RWPE1 (cell line): ENCODE measurements at places on chromosomes 12 and 14.

DNA sequence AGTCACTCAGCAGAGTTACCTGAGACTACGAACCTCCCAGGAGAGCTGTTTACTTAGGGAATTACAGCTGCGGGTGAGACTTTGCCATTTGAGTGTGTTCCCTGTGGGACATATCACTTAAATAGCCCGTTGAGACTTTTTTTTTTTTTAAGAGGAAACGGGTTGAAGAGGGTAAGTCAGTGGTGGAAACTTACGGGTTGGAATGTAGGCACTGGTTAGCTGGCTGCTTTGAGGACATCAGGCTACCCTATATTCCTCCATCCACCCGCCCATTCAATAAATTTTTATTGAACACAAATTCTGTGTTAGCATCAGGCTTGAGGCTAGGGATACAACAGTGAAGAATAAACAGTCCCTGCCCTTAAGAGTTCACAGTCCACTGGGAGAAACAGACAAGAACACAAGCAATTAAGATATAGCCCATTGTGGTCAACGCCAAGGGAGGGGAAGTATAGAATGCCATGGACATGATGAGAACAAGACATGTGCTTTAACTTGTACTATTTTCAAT, 88.1 kb upstream of the CPSF6 start:
- no peak for DNase-seq

DNA sequence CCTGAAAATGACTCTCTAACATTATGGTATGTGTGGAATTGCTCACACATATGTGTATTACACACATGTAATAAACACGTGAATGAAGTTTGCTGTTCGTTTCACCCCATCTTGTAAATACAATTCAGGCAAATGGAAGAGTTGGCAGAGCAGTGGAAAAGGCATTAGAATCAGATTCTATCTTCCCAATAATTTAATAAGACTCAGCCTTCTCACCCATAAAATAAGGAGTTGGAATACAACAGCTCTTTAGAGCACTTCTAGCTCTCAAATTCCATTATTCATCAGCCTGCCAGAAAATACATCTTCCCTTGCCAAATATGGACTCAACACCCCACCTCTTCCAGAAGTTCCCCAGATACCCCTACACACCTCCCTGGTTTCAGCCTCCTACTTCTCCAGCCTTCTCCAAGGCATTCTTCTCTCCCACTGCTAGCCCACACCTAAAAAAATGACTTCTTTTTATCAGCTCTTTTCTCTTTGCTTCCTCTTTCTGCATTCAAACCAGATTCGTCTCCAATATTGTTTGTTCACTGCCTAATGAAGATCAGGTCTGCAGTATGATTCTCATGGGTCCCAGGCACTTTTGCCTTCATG, 66.2 kb upstream of the DYRK2 start:
- no peak for DNase-seq

DNA sequence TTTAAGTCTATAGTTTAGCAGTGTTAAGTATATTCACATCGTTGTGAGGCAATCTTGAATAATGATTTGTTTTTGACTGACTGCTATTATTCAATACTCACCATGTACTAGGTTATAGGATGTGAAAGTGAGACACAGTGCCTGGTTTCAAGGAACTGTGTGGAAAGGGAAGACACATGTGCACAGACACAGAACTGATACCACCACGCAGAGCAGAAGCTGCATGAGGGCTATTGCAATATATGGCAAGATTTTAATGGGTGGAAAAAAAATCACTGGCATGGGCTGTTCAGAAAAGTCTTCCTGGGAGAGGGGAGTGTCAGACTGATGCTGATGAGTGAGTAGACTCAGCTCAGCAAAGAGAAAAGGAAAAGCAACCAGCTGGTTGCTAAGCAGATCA, 10.4 kb downstream of the SLC7A8 start:
- no peak for DNase-seq

GRCh38 chr12:95774311-95775045, 16.1 kb downstream of the NTN4 start:
- DNase-seq: peak; percentile 10

DNA sequence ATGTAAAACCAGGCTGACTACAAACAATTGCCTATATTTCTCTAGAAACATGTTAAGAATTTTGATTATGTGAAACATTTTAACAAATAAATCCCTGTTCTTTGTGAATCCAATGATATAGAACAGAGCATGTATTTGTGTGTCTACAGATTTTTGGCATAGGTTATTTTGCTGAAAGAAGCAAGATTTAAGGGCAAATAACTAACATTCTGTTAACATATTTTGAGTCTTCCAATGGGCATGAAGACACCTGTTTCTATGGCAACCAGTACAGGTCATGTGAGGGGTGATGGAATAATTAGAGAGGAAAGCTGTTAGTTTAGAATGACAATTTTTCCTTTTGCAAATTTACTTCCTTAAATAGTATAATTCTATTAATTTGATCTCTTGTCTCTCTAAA, 8.8 kb downstream of the ART4 start:
- DNase-seq: no peak

DNA sequence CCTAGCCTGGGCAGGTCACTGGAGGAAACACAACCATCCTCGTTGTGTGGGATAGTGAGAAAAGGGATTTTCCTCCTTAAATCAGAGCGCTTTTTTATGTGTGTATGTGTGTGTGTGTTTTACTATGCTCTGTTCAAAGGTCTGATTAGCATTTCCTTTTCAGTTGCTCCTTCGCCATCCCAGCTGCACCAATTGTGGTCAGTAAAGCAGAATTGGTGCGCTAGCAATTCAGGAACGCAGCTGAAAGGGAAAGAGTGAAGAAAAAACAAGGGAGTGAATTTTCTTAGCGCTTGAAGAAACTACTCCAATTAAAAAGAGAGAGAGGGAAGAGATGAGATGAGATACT, 173.3 kb upstream of the PARP11 start:
- no peak for DNase-seq

- no peak for DNase-seq
These were observed 61.6 kb downstream of the BEGAIN start for GRCh38 chr14:100525615-100526014.
